Hepatocyte (in vitro differentiated cells): ENCODE measurements at places on chromosomes 12 and 14. TPM values are rescaled to one million over a fixed set of nuclear protein-coding genes. Genes with fewer than 3 reads are reported as not detected.

The NRIP2 gene
- not detected in 2 replicates for total RNA-seq

The KIF5A gene
- 0.03 and 0.16 TPM in 2 replicates for total RNA-seq

The ZBTB42 gene
- 8.6 and 13.0 TPM in 2 replicates for total RNA-seq

The CRACR2A gene
- 0.80 and 1.1 TPM in 2 replicates for total RNA-seq

The CATSPERB gene
- total RNA-seq: 7.1 and 19.5 TPM in 2 replicates

The SYT10 gene
- 2.5 and 3.8 TPM in 2 replicates for total RNA-seq

The EPYC gene
- 0.27 and 0.92 TPM in 2 replicates for total RNA-seq

The TSHR gene
- 0.08 TPM in 1 of 2 replicates, not detected in the other for total RNA-seq

The GNS gene
- total RNA-seq: 193 and 199 TPM in 2 replicates

The TMEM119 gene
- 69.7 and 70.1 TPM in 2 replicates for total RNA-seq

The DPPA3 gene
- total RNA-seq: 0.23 TPM in 1 of 2 replicates, not detected in the other

The CD69 gene
- 0.07 TPM in 1 of 2 replicates, not detected in the other for total RNA-seq

The PROX2 gene
- total RNA-seq: not detected in 2 replicates

GRCh38 chr12:10716704-10717315 lies 6.3 kb downstream of the YBX3 start:
- DNase-seq: peak; percentile 74

DNA sequence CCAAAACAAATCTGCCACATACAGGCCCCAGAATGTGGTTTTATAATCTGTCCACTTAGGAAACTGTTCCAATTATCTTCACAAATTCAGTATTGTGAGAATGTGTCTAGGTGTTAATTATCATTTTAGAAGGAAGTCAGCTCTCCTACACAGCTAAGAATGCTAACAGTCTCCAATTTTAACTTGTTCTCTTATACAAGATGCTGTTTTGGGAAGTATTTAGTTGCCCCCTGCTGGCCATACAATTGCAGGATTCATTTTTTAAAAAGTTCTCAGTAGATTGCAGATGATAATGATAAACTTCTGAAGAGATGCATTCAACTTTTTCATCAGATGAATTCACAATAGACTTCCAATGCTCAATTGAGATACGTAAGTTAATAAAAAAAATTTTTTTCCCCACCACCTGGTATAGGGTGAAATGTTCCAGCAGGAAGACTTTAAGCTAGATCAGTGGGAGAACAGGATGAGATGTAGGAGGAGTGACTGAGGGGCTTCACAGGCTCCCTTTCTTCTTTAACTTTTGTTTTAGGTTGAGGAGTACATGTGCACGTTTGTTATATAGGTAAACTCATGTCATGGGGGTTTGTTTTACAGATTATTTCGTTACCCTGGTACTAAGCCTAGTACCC lies 27.3 kb upstream of the OSBPL8 start:
- DNase-seq: peak; percentile 19

DNA sequence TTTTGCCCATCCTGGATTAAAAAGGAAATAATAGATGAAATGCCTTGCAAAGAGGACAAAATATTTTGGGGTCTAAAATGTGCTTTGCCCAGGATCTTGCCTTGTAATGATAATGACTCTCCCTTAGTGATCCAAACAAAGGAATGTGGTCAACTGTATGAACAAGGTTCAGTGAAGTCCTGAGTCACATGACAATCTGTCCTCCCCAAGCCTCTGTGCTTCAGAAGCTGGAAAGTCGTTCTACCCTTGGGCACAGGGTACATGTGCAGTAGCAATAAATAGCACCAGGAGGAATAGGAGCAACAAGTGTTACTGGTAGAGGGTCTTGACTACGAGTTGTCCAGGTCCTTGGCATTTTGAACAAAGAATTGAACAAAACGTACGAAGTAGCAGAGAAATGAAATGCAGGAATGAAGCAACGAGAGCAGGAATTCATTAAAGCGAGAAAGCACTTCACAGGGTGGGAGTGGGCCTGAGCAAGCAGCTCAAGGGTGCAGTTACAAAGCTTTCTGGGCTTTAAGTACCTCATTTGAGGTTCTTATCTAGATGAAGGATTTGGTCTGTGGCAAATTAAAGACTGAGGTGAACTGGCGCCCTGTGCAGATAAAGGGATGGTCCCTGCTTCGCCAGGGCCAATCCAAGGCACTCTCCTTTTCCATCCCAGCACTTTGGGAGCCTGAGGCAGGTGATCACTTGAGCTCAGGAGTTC lies 65.8 kb downstream of the RESF1 start:
- DNase-seq: no peak

DNA sequence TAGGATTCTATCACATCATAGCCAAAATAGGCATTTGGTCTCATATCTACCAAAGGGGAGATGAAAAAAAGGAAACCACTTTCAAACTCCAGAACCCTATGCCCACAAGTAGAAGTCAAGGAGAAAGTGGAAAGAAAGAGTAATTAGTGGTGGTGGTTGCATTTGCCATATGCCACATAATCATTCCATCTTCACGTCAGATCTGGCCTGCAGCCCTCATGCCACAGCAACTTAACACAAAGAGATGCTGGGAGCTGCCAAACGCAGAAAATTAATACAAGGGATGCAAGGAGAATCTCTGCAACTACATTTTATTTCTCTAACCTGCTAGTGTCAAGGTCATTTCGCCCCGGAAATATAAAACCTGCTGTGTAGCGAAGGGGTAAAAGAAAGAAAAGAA lies 148.6 kb upstream of the FOXN3 start:
- no peak for DNase-seq

DNA sequence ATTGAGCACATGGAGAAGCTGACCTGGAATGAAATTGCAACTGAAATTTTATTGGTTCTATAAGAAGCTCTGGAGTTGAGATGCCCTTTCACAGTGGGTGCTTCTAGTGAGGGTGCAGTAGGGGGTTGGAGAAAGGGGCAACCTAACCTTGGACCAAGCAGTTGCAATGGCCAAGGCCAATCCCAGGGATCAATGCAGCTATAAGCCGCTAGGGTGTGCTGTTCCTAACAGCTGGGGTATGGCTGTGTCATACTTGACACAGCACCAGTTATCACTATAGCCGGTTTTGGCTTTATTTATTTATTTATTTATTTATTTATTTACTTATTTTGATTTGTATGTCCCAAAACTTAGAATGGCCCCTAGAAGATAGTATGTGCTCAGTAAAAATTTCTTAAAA lies 505.9 kb downstream of the FLRT2 start:
- peak; percentile 30 for DNase-seq

DNA sequence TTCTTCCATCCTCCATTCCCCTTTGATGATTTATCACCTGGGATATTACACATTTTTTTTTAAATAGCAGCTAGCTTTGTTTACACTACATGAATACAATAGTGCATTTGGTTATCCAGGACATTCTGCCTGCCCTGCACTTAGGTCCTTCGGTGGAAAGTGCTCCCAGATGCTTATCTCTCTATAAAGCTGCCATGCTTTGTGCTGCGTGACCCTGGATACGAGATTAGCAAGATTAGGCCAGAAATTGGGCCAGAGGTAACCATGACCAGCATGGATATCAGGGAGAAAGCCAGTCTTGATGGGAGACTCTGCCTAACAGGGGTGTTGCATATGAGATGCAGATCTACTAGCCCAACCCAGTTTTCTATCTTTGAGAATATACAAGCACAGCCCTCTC lies 12.1 kb upstream of the KRT83 start:
- DNase-seq: no peak

DNA sequence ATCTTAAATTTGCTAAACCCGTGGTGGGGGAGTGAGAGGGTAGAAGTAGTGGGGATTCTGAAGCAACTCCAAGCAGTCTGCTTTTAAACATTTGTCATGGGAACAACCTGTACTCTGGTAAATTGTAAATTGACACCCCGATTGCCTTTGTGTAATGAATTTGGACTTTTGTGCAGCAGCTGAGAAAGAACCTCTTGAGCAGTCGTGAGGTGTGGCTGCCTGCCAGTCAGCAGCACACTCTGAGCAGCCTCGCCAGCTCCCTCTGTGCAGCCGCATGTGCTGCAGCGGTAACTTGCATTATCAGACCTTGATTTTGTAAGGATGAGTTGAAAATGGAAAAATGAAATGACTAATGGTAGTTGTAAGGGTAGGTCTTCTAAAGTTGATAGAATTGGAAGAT lies 74.3 kb downstream of the SUSD6 start:
- DNase-seq: peak; percentile 44

- no peak for DNase-seq
These were observed 31.1 kb downstream of the SPTLC2 start for GRCh38 chr14:77585385-77585784.

- no peak for DNase-seq
These were observed 92.9 kb downstream of the TMEM30B start for GRCh38 chr14:61188196-61188595.

GRCh38 chr14:33363682-33364081 lies 425.0 kb downstream of the NPAS3 start:
- no peak for DNase-seq

DNA sequence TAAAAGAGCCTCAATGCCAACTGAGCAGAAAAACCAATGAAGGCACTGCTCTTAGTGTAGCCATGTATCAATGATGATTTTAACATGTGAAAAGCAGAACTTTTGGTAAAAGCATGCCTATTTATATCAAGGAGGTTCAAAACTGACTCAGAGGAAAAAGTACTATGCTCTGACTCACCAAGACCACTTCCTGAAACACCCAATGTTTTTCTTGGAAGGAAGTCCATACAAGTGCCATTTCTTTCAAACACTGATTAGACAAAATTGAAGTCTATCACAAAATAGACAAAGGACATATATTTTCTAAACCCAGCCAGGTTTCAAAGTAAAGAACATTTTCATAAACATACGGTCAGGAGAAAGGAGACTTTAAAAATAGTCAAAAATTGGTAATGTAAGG lies 88.6 kb downstream of the EPS8 start:
- no peak for DNase-seq

DNA sequence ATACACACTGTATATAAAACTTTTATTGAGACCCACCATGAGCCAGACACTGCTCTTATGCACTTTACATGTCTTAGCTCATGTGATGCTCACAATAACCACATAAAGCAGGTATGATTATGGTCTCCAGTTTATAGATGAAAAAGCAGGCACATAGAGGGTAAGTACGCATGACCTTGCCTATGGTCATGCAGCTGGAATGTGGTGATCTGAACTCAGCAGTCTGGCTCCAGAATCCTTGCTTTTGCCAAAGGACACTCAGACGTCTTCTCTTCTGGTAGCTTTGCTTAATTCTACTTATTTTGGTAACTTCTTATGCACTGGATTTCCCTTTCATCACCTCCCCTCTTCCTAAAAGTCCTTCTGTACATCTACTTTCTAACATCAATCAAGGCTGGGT lies 103.3 kb upstream of the CRY1 start:
- no peak for DNase-seq

DNA sequence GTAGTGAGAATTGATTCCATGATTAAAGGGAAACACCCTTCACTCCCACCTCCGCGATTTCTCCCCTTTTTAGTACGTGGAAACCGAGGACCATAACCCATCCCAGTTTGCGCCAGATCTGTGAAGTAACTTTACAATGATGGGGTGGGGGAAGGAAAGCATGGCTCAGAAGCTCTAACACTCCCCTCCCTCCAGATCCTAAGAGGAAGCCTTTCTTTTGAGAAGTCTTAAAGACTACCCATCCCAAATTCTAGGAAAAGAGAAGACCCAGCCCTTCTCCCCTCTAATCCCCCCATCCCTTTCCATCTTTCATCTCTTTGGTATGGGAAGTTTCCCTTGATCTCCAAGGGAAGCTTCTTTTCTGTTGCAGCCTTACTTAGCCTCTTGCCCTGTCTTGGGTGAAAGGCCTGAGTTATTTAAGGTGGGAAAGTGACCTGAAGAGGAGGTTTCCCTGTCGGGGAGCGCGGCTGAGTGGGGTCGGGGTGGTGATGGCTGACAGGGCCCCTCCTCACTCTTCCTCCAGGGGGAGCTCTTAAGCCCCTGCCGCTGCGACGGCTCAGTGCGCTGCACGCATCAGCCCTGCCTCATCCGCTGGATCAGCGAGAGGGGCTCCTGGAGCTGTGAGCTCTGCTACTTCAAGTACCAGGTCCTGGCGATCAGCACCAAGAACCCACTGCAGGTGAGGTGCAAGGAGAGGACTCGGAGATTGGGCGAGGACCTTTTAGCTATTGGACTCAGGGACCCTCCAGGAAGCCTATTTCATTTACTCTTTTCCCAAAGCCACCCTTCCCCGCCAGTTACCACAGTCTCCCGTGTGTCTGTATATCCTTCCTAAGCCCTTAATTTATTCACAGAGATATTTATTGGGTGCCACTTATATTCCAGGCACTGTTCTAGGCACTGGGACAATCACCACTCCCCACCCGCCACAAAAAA lies 1.8 kb downstream of the MARCHF9 start:
- DNase-seq: peak; percentile 75

- DNase-seq: no peak
These were observed 5.7 kb upstream of the ATG101 start for GRCh38 chr12:52063981-52064649.

DNA sequence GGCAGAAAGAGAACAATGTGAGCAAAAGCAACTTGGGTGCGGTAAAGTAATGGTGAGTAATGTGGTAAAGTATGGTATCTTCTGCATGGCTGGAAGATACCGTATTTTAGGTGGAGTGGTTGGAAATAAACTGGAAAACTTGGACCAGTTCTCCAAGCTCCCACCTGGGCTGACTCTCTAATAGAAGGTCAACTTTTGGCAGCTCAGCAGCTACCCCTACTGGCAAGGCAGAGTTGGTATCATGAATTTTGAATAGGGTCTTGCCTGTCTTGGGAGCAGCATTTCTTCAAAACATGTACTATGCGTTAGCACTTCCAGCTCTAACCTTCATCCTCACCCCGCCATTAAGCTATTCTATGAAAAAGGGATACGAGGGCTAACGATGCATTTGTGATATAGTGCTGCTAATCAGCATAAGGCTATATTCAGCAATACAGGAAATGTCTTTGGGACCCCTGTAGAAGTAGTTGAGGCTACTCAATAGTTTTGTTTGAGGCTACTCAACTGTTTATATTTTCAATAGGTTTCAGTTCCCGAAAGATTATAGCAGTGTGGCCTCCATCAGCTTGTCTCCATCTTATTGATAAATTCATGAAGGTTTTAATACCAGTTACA lies 276.3 kb upstream of the FAR2 start:
- peak; percentile 63 for DNase-seq

DNA sequence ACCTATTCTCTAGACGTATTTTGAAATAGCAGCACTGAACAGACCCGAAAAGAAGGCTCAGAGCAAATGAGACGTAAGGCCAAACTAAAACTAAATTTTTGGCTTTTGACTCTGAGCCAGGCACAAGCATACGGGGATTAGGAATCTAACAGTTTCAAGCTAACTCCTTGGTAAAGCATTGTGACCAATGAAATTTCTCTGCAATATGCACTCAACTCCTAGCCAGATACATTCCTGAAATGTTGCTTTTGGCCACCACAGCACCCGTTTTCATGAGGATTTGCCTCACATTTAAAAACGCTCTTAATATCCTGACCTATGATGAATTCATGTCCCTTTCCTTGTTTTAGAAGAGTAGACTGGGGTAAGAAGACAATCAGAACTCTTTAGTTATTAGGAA lies 53.1 kb upstream of the NPFF start:
- no peak for DNase-seq

- DNase-seq: no peak
These were observed 4.5 kb downstream of the MYL6 start for GRCh38 chr12:56162468-56163290.

DNA sequence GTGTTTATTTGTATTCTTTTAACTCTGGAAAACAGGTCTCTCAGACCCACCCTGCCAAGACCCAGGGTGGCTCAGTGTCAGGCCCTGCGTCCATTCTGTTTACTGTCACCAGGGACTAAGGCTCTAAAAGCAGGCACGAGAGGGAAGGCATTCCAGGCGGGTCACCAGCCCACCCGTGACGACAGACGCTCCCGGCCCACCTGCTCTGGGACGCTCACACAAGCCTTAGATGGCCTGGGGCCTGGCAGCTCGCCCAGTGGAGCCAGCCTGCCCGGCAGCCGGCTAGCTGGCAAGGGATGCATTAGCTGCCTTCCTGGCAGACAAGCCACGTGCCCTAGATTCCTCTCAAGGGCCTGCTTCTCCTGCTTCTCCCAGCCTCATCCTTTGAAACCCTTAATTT lies 9.2 kb upstream of the NUAK1 start:
- DNase-seq: no peak
